Stimulated activated CD8-positive, alpha-beta memory T cell treated with anti-CD3 and anti-CD28 coated beads, Interleukin-4, amount 100 ng/mL, for 4 hours (primary cell): ENCODE measurements at places on chromosomes 3 and 15.

- no peak for DNase-seq
These were observed 3.4 kb upstream of the TLR9 start for GRCh38 chr3:52228751-52229291.

GRCh38 chr3:168820810-168821415 is 725.2 kb upstream of the GOLIM4 start:
- DNase-seq, result no peak

DNA sequence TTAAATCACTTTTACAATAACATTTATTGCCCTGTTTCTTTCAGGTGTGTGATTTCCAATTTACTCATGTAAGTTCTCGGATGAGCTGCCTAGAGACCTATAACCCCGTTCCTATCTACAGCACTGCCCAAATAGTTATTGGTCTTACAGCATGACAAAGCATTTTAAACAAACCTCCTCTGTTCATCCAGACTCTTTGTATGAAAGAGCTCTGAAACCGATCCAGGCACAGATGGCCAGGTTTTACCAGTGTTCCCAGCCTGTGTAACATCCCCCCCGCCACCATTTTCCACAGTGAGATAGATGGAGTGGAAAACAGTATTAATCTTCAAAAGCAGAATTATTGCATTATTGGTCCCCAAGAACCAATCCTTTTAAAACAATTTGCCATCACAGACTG is 59.0 kb upstream of the SPTSSB start:
- DNase-seq, result no peak

DNA sequence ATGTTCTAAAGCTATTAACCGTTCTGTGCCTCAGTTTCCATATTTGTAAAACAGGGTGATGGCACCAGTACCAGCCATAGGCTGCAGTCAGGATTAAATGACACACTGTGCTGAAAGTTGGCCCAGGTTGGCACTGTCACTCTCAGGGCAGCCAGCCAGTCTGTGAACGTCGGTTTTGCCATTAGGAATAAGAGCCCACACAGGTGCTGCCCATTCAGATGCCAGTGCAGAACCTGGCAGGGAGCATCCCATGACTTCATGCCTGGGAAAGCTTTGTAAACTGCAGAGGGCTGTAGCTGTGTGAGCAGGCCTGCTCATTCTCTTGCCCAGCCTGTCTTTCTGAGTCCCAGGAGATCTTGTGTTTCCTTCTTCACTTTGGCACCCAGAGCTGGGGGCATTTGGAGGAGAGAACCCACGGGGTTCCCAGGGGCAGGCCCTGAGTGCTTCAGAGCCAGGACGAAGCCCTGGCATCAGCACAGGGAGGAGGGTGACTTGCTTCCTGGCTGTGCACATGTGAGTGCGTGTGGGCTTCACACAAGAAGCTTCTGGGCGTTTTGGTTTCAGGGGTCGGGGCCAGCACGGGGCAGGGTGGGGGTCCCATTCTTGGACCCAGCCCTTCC is 46.9 kb downstream of the ZNF710 start:
- no peak for DNase-seq

DNA sequence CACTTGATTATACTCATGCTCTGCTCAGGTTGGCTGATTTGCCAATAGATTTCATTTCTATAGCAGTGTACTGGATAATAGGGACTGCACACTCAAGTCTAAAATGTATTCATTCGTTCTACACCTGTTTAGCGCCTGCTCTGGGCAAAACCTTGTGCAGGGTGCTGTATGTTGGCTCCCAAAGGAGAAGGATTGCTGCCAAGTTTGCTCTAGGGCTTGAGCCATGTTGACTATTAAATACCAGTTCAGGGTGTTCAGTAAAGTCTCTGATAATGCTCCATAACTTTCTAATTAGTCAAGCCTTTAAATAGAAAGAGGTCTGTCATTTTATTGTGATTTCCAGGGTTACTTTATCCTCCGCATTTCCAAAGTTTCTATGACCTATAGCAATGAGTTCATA is 470.2 kb downstream of the MAGI1 start:
- DNase-seq, result no peak

DNA sequence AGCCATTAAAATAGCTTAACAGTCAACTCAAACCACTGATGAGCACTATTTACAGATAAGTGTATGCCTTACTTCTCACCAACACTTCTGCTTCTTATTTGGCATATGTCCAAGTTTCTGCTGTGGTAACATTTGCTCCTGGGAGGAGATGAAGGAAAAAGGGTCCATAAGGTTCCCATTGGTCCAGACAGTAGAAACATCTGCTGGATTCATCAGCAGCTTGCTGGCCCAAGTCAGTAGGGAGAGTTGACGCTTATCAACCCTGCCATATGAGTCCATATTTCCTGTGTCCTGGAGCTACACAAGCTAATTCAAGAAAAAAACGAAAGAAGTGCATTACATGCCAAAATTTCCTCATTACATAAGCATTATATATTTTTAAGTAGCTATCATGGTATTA is 824.5 kb downstream of the CADM2 start:
- no peak for DNase-seq

DNA sequence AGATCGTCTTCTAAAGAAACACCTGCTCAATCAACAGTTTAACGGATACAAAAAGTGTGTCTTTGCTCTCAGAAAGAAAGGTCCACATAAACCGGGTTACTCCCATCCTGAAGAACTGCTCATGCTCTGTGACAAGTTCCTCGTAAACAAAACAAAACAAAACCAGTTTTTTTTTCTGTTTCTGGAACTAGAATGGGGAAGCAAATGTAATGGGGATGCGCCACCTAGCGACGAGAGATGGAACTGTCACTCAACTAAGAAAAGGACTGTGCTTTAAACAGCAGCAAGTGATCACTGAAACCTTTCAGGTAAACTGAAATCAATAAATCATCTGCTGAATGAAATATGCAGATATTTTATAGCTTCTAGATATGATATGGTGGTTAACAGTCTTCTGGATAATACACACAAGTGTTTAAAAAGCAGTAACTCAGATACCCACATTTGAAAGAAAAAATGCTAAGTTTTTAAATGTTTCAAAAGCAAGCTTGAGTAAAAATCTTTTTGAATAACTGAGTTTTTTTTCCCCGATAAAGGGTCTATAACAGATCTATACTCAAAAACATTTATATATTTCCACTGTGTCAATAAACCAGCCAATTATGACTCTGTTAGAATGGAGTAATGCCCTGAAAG is 10.9 kb downstream of the TM2D3 start:
- DNase-seq, result peak; percentile 49

GRCh38 chr3:114205541-114205940 is 26.7 kb upstream of the DRD3 start:
- no peak for DNase-seq

DNA sequence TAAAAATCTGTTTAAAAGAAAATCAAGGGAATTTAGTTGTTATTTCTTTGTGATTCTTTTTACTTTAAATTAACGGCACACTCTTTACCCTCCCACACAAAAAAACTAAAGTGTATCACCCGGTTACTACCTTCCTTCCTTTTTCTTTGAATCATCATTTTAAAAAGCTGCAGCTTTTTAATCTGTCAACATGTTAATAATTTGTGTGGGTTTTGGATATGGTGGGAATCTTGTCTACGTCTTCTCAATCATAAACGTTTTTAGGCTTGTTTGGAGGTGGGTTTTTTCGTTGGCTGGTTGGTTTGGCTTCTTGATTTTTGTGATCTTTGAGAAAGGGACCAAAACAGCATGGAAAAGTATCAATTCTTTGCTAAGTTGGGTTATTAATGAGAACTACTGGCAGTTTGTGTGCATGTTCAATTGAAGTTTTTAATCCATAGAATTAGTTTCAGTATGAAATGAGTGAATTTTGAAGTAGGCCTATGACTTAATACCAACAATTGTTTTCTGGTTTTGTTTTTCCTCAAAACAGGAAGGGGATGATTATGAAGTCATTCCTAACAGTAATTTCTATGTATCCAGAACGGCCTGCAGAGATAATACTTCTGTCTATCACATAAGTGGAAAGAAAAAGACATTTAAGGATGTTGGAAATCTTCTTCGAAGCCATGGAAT is 4.5 kb downstream of the SMC4 start:
- no peak for DNase-seq

DNA sequence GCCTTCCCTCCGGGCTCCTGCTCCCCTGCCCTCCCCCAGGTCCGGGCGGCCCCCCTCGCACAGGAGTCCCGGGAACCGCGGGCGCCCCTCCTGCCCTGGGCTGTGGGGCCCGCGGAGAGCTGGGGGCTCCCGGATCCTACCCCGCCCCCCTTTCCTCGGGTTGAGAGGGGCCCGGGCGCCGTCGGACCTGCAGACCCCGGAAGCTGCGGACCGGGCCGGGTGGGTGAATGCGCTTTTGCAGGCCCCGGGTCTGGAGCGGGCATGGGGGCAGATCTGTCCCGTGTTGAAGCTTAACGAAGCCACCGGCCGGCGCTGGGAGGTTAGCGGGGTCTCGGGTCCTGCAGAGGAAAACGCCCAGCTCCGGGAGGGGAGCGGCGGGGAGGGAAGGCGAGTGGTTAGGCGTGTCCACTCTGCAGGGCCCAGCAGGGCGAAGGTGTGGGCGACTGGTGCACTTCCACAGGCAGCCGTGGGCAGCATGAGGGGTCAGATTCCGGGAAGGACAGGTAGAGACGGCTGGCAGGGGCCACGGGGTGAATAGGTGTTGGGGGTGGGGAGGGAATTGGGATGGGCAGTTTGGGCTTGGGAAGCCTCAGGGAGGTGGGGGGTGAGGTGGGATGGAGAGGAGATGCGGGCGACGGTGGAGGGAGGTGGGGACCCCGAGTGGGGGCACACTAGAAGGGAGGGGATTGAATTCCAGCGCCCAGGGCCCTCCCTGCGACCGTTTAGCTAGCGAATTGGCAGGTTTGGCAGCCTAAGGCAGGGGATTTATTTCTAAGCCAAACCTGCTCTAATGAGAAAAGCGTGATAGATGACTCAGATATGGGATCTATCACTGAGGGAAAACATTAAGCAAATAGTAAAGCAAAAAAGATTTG is 635 bp downstream of the CD276 start:
- DNase-seq, result no peak

DNA sequence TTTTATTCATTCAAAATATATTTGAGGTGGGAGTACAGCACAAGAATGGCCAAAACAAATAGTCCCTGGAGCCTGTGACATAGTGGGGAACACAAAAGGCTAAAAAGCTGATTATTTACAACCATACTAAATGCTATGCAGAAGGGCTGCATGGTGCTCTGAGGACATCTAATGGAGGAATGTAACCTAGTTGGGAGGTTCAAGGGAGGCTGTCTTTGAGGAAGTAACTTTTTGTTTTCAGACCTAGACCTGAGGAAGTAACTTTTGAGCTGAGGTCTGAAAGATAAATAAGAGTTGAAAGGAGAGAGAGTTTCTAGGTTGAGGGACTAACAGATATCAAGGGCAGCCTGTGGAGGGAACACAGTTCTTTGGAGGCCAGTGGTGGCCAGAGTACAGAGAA is 34.8 kb upstream of the RASA2 start:
- DNase-seq, result no peak

DNA sequence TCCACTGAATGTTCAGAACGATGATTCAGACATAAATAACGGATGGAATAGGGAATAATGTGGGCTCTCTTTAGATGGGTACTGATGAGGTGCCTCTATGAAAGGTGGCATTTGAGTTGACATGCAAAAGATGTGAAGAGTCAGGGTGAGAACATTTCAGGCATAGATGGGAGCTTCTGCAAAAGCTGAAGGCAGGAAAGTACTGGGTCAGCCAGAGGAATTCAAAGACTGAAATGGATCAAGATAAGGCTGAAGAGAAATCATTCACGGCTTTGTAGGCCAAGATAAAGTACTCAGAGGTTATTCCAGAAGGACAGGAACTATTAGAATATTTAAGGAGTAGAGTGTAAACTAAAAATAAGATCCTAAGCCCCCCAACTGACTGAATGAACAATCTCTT is 189.6 kb upstream of the MCTP2 start:
- no peak for DNase-seq

DNA sequence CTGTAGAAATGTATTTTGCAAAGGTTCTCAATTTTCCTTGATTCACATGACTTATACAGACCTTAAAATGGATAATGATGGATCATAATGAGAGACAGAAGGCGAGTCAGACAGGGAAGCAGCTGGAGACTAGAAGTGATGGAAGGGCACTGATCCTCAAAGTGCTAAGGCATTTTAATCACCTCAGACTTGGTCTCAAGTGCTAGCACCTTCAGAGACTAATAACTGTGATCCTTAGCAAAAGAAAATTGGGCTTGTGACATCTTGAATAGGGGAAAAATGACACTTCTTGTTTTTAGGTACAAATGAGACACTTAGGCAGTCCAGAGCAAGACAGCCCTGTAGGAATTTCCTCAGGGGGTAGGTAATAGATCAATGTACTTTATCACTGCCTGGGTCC is 1011.7 kb downstream of the SQOR start:
- DNase-seq, result no peak

- DNase-seq, result no peak
These were observed 99.0 kb downstream of the ST8SIA2 start for GRCh38 chr15:92492551-92493115.
